Stimulated activated CD4-positive, alpha-beta T cell treated with anti-CD3 and anti-CD28 coated beads, Interleukin-15, amount 100 ng/mL, for 1 hour (primary cell): ENCODE measurements at places on chromosomes 6 and 20.

DNA sequence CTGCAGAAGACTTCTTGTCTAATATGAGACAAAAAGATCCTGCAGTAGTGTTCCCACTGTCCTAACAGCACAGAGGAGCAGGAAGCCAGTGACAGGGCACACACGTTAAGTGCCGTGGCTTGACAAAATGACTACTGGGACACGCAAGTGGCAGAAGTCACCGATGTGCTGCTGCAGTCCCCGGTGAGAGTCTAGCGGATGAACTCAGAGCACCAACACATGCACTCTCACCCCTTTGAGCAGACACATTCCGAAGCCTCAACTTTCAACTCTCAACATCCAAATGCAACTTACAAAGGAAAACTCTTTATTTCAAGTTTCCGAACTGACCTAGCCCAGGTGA is 898 bp downstream of the LAMA4 start:
- DNase-seq: no peak

DNA sequence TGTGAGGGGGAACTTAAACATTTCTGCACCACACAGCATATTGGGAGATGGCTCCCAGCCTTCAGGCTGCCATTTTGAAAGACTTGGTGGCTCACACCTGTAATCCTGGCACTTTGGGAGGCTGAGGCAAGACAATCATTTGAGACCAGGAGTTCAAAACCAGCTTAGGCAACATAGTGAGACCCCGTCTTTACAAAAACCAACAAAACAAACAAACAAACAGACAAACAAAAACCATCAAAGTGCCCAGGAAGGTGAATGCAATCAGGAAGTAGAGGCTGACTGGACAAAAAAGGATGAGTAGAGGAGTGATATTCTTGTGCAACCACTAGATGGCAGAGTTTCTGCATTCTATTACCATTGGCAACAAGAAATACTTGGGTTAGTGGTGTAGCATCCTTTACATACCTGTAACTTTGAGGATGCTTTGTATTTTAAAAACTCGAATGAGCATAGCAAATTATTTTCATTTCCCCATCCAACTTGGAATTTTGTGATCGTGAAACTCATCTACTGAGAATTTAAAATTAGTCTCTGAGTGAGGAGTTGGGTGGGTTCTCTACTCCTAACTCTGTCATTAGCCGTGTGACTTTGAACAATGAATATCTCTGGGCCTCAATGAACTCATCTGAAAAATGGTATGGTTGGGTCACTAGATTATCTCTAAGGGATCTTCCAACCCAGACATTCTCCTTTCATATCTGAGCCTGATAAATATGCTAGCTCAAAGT is 84.4 kb downstream of the CRYBG1 start:
- DNase-seq: no peak

DNA sequence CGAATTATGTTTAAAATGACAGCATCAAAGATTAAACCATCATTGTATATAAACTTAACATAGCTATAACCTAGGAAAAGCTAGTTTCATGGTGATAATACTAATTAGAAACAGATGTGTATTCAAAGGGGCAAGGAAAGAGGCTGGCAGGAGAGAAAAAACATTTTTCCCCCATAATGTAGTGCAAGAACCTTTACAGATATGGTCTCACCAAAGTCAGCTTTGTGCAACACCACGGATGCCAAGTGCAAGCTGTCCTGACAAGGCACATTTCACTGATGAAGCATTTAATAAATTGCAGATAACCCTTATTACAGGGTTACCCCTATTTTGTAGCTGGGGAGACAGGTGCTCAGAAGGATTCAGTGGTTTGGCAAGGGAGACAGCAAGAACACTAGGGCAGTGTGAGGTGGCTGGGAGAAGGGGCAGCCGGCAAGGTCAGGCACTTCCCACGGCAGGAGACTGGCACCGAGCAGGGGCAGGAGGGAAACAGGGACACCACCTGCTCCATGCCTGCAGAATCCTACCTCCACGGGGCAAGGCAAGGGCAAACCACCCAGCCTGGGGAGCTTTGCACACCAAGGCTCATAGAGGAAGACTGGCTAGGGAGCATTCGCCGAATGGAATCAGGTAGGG is 6.5 kb downstream of the RPS6KA2 start:
- DNase-seq: no peak

DNA sequence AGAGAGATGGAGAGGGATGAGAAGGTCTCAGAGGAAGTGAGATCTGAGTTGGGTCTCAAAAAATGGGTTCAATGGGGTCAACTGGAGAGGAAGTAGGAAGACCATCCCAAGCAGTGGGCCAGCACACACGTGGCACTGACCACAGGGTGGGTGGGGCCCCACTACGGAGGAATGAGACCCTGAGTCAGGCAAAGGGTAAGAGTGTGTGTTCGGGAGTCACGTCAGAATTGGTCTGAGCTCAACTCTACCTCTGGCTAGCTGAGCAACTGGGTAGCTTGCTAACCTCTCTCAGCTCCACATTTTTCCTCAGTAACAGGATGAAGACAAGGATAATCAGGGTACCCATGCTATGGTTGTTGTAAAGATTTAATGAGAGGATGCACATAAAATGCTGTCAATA is 79.0 kb downstream of the TRERF1 start:
- DNase-seq: no peak

DNA sequence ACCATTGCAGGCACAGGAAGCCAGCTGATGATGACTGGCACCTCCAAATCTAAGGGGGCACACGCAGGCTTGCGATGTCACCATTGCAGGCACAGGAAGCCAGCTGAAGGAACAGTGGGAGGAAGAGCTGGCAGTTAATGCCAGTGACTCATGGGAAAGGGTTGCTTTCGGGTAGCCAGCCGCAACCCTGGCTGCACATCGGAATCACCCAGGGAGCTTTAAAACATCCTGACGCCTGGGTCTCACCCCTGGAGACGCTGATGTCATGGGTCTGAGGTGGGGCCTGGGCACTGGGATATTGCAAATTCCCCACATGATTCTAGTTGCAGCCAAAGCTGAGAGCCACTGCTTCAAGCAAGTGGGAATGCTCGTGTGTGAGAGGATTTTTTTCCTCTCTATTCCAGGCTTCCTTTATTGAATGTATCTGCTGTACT is 16.1 kb upstream of the CCN6 start:
- no peak for DNase-seq

DNA sequence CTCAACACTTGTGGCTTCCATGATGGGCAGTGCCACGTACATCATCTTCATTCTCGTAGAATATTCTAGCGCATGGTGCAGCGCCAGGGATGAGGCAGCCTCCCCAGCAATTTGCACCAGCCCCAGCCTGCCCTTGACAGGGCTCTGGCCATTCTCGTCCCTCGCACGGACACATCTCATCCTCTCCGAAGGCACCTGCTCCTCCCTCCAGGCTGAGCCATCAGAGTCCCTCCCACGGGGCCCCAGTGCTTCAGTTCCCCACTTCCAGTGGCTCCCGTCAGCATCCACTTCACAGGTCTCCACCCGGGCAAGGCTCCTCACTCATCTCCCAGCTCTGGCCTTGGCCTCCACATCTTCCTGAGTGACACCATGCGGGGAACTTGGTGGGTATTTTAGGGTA is 13.3 kb upstream of the PHACTR3 start:
- no peak for DNase-seq

GRCh38 chr6:144768551-144769075 is 483.5 kb downstream of the UTRN start:
- no peak for DNase-seq

DNA sequence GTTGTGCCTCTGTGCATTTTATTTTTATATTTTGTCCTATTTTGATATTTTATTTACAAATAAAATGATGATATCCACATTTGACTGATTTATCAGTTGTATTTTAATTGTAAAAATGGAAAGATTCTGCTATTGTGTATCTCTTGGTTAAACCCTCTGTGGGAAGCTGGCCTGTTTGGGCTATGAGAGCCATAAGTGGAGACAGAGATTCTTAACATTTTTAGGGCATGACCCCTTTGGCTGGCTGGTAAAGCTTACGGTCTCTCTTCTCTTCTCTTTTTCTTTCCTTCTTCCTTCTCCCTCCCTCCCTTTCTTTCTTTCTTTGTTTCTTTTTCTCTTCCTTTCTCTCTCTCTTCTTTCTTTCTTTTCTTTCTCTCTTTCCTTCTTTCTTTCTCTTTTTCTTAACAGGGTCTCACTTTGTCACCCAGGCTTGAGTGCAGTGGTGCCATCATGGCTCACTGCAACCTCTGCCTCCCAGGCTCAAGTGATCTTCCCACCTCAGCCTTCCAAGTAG is 172.3 kb upstream of the CDYL start:
- DNase-seq: no peak

GRCh38 chr6:120965814-120966213 is 368.5 kb downstream of the TBC1D32 start:
- no peak for DNase-seq

GRCh38 chr6:105783333-105783935 is 302.7 kb upstream of the PRDM1 start:
- no peak for DNase-seq

GRCh38 chr6:36631326-36632011 is 37.3 kb downstream of the SRSF3 start:
- DNase-seq: no peak

DNA sequence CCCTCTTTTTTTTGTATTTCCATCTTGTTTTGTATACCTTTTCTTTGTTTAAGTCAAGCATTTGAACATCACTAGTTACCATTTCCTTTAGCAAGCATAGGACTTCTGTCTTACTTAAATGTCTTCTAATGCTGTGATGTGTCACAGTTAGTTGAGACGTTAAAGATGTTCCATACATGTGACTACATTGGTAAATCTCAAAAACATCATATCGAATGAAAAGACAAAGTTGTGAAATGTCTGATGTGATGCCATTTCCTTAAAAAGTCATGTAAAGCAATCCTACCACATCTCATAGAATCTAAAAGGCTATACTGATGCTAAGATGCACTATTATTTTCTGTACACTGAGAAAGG is 26.8 kb downstream of the SLC16A10 start:
- no peak for DNase-seq
